Stimulated activated CD8-positive, alpha-beta memory T cell treated with anti-CD3 and anti-CD28 coated beads, Interleukin-15, amount 100 ng/mL, for 48 hours (primary cell): ENCODE measurements at places on chromosomes 6 and 20.

DNA sequence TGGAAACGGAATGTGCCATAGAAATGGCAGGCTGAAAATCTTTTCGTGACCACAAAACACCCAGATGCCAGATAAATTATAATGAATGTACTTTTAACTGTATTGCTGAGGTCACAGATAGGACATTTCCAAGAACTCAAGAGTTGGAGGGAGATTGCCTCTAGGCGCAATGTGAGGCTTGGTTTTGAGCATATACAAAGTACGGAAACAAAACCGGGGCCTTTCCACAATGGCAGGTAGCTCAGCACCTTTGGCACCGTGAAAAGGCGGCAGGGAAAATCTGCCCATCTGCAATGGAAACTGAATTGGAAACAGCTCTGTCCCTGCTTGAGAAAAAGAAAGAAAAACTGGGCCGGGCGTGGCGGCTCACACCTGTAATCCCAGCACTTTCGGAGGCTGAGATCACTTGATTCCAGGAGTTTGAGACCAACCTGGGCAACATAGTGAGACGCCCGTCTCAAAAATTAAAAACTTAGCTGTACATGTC is 10.5 kb upstream of the C20orf144 start:
- DNase-seq: no peak

DNA sequence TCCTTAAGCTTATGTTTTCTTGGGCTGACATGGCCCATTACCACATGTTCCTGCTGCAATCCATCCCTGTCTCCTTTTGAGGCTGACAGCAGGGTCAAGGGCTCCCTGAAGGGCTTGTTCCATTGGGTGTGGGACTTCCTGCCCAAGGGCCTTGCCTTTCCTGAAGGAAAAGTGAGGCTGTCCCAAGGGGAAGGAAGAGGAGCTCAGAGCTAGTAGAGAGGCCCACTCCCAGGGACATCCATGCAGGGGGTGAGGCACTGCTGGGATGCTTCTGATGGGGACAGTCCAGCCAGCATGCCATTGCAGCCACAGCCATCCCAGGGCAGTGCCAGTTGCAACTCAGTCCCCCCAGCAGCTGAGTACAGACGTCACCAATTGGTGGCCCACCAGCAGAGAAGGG is 138.4 kb upstream of the FOXA2 start:
- DNase-seq: no peak

- DNase-seq: no peak
Observed at GRCh38 chr20:36847710-36848040, 28.3 kb upstream of the TLDC2 start.

DNA sequence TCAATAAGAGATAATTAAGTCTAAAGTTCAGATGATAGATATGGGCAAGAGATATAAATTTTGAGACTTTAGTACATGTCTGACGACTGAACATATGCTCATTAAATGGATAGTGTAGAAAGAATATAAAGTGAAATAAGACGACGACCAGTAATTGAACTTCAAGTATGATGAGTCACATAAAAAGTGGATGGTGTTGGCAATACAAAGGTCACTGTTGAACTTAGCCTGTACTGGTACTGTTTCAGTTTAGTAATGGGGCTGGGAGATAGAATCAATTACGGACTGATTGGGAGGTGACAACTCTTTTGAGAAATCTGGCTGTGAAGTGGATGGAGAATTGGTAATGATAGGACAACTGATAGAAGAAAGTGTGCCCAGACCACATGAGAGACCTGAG is 68.1 kb downstream of the IBTK start:
- DNase-seq: no peak
